Stimulated activated CD4-positive, alpha-beta T cell treated with anti-CD3 and anti-CD28 coated beads, Interleukin-1b, Interleukin-23, amount 100 ng/mL, for 1 hour (primary cell): ENCODE measurements at places on chromosomes 2 and 18.

- DNase-seq = no peak
Measured at GRCh38 chr2:102285368-102285767, 26.0 kb upstream of the IL1RL1 start.

- DNase-seq = no peak
Measured at GRCh38 chr2:168624028-168624427, 168.0 kb downstream of the CERS6 start.

DNA sequence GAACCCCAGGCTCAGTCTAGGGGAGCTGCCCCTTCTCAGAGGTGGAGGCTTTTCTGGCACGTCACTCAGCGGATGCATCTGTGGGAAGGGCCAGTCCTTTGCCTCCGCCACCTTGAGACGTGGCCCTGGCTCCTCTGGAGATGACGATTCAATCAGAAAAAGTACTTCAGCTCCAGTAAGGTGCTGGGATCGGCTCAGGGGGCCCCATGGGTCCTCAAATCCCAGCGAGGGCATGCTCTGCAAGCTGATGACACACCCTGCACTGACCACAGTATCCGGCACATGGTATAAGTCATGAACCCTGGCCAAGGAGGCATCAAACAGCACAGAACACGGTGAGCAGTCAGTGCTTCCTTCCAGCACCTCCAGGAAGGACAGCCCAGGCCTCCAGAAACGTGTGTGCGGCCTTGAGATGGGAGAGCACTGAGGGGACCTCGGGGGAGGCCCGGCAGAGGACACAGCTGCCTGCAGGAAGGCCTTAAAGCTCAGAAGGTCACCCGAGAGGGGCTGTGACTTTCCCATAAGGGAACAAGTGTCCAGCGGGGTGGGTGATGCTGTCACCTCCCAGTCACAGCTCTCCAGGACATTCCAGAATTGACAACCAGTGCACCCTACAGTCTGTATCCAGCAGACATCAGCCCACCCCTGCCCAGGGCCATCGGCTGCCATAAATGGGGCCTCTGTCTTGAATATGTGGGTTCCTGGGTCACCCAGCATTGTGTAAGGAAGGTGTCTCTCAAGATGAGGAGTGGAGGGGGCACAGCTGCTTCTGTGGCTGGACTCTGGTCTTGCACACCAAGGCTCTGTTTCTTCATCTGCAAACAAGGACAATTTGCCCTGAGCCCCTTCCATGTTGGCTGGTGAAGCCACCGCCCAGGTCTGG, 205.8 kb downstream of the NDUFA10 start:
- DNase-seq = no peak

GRCh38 chr2:77920838-77921366, 398.7 kb upstream of the LRRTM4 start:
- no peak for DNase-seq

GRCh38 chr2:15766911-15767597, 173.3 kb upstream of the MYCN start:
- no peak for DNase-seq

DNA sequence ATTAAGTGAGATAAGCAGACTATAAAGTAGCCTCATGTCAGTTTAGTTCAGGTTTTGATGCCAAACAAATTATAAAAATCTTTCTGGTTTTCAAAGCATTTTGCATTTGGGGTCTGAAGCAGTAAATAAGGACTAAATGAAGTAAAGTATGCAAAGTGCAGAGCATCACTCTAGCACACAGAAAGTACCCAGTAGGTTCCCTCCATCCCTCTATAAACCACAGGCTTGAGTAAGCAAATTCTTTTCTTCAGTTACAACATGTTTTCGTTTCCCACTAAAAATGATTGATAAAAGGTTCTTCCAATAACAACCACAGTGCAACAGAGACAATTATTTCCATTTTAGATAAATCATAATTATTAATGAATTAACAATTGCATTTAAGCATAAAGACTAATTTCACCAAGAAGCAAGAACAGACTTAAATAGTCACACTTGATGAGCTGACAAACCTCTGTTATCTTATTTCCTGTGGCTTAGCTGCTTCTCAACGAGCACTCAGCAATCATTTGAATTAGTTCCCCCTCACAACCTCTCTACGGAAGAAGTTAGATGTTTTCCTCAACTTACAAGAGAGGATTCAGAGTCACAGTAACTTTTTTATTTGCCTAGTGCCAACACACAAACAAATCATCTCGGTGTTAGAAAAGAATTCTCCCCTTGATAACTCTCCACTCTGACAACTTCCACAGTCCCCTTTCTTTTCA, 249.8 kb downstream of the NBAS start:
- no peak for DNase-seq

DNA sequence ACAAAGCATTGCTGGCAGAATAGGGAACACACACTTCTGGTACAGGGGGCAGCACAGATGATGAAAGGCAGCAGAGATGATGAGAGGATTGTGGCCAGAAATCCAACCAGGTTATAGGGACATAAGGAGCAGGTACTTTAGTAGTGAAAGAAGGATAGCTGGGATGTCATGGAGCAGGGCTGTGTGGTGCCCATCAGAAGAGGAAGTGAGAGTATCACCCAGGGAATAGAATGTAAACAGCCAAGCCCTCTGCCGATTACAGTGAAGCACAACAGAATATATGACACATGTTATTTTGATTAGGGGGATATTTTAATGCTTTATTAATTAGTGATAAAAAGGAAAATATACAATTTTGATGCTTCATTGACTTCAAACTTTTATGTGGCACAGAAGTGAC, 883.4 kb upstream of the CDH2 start:
- DNase-seq = no peak

DNA sequence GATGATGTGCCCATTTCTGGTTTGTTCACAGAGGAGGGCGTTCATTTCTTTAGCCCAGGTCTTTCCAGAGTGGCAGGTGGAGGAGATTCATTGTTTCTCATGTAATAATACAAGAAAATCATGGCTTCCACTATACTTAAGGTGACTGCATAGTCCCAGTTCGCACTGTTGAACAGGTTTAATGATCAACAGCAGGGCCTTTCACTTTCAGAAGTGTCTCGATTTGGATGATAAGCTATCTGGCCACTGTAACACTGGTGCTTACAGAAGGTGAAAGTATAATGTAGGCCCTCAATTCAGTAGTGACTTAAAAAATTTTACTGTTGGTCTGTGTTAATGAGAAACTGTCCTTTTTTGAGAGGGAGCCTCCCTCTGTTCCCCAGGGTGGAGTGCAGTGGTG, 1.4 kb downstream of the RMC1 start:
- no peak for DNase-seq

DNA sequence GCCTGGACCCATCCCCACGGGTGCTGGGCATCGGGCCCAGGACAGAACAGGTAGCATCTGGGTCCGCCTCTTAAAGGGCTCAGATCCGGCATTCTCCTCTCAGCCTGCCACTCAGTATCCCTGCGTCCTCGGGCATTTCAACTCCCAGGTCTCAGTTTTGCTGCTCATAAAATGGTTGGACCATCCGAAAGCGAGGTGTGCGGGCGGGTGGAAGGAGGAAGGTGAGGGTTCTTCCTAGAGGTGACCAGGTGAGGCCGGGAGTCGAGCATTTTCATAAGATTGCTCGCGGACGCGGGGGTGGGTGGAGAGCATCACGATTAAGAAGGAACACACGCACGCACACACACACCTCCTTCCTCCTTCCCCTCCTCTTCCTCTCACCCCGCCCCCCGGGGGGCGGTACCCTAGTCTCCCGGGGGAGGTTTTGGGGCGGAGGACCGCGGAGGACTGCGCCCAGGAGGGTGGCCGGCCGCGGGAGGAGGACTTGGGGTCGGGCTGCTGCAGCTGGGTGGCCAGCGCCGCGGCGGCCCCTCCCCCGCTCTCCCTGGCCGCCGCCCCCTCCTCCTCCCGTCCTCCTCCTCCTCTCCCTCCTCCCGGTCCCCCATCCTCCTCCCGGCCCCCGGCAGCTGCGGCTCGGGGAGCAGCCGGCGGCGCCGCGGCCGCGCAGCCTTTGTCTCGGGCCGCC, 97.9 kb upstream of the GPR45 start:
- DNase-seq = no peak

GRCh38 chr18:13382954-13383827, 164.6 kb downstream of the LDLRAD4 start:
- DNase-seq = no peak

DNA sequence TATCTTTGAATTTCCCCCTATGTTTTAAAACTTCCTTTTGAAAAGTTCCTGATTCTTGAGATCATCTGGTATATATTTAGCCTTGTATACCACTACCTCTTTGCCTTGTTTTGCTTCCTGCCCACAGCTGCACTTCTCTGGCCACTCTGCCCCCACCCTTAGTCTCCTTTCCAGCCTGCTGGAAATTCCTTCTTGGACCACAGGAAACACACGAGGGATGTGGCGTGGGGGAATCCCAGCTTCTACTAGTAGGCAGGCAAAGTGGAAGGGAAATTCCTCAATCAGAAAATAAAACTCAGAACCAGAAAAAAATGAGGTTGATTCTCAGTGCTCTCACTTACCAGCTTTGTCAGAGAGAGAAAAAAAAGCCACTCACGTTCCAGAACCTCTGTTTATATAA, 13.4 kb downstream of the IL18RAP start:
- no peak for DNase-seq

- no peak for DNase-seq
Measured at GRCh38 chr2:100786297-100786658, 33.7 kb upstream of the NPAS2 start.

DNA sequence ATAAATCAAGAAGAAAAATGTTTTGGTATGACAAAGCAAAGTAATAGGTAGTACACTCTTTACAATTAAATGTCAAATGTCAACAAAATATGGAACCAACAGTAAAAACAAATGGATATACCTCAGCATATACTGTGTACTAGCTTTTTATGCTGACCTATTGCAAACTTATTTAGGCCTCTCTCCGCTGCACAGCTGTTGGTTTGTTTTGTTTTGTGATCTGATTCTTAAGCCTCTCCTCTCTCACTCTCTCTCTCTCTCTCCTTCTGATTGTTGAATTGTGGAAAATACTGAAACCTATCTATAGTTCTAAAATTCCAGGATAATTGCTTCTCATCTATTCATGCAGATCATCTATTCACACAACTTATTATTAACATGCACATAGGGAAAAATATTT, 154.9 kb upstream of the ARHGAP28 start:
- no peak for DNase-seq

DNA sequence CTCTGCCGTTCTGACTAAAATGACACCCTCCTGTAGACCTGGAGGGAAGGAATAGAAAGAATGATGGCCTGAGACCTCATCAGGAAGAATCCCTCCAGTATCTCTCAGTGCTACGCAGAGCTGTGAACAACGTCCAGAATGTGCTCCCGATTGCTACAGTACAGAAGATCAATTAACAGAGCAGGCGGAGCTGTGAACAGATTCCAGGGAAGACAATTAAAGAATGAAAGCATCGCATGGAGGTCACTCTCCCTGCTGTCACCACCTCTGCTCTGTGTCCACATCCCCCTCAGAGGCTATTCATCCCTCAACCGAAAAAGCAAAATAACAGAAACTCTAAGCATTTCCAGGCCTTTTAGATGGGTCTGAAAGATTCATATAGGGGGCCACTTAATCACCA, 481.0 kb downstream of the EIPR1 start:
- DNase-seq = no peak

DNA sequence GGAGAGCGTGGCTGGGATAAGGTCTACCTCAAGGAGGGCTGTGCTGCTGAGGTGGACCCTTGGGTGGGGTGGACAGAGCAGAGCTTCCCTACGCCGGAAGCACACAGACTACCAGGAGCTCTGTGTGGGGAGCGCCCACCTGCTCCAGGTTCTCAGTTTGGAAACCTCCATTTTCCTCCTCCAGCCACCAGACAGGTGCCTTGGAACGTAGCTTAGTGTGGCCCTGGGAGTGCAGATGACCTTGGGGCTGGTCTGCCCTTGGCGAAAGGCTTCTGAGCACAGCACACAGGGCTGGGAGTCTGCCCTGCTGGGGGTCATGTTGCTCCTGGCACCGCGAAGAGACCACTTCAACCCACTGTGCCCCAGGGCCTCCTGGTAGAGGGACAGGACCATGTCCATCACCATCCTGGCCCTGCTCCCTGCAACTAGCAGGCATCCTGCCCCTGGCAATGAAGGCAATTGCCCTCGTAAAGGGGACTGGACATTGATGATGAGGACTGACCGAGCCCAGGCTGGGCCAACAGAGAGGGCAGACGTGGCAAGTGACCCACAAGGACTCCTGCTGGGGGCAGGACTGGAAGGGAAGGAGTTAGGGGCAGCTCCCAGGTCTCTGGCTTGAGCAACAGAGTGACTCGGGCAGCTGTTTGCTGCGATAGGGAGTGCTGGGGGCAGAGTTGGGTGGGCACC, 214.7 kb downstream of the CYP26B1 start:
- no peak for DNase-seq

- DNase-seq = no peak
Measured at GRCh38 chr2:203551778-203552177, 16.7 kb upstream of the RAPH1 start.

GRCh38 chr18:8701546-8702118, 3.7 kb upstream of the MTCL1 start:
- no peak for DNase-seq

DNA sequence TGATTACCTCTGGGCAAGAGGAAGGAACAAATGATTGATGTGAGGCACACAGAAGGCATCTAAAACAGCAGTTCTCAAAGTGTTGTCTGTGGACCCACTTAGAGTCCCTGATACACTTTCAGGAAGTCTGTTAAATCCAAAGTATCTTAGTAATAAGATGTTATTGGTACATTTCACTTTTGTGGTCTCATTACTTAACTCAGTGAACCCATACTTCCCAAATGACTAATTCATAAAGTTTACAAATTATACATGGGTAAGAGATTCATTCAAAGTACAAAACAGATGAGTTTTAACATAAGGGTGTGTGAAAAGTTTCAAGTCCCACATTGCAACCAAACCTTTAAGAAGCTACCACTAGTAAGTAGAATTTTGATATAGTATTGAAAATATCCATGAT, 440.5 kb downstream of the NUP35 start:
- no peak for DNase-seq

- DNase-seq = no peak
Measured at GRCh38 chr2:27591745-27592144, 8.9 kb downstream of the ZNF512 start.

GRCh38 chr18:35581898-35582641, 530 bp downstream of the GALNT1 start:
- DNase-seq = no peak

DNA sequence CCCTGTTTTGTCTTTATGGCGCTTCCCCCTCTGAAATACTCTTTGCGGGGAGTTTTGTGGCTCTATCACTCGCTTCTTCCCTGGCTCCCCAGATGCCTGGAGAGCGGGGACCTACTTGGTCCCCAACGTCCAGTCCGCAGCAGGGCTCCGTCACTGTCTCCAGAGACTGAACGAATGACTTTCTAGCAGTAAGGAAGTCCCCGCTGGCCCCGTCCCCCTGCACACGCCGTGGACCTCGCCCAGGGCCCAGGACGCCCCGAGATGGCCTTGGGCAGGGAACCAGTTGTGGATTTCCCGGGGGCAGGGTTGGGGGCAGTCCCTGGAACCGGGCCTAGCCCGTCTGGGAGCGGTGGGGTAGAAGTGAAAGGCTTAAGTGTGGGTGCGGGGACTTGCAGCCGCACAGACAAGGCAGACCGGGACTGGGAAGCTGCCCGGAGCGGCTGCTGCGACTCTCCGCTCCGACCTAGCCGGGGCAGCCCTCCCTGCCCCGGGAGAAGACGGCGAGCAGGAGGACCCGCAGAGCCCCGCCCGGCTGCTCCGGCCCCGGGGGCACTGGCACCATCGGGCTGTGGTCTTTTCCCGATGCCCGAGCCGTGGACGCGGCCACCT, 821 bp upstream of the EPHA4 start:
- DNase-seq = no peak

- no peak for DNase-seq
Measured at GRCh38 chr18:45167631-45168280, 447.5 kb upstream of the SLC14A2 start.
